ENCODE measurements at places on chromosomes 16 and 17.

GRCh38 chr17:75130632-75131277, 787 bp downstream of the NT5C start:
- DNase-seq, result peak; percentile 34

DNA sequence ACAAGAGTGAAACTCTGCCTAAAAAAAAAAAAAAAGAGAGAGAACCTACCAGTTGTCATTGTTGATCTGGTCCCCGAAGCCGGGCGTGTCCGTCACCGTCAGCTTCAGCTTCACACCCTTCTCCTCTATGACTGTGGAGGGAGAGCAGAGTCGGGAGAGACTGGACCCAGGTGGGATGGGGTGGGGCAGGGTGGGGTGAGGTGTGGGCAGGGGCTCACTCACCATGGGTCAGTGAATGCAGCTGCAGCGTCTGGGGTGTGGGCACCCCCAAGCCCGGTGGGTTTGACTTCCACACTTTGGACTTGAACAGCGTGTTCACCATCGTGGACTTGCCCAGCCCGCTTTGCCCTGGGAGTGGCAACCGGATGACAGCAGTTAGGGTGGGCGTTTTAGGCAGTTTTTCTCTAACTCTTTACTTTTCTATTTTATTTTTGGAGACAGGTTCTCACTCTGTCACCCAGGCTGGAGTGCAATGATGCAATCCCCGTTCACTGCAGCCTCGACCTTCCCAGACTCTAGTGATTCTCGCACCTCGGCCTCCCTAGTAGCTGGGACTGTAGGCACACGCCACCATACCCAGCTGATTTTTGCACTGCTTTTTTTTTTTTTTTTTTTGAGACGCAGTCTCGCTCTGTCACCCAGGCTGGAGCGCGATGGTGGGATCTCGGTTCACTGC, 2.2 kb downstream of the SEPTIN12 start:
- DNase-seq, result no peak

DNA sequence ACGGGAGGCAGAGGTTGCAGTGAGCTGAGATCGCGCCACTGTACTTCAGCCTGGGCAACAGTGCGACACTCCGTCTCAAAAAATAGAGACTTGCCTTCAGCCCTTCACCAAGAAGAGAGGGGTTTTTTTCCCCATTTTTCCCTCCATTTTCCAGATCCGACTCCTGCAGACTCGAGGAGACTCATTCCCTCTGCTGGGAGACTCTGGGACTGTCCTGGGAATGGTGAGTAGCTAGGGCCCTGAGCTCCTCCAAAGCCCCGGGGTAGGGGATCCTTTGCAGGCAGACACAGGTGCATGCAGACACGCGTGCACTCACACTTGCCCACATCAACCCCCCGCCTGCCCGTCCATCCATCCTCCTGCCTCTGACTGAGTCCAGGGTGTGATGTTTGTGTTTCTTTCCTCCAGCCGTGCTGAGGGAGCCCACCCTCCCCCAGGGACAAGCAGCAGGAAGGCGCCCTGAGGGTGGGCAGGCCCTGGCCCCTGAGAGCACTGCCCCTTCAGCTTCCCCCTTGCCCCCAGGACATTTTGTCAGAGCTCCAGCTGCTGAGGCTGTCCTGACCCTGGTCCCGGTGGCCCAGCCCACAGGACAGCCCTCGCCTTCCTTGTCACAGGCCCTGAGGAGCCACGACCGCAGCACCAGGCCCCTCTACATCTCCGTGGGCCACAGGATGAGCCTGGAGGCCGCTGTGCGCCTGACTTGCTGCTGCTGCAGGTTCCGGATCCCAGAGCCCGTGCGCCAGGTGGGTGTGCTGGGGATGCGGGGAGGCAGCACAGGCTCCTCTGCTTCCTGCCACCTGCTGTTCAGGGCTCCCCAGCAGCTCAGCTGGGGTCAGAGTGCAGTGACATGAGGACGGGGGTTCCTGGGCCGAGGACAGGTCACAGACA, 10.2 kb downstream of the ENDOV start:
- DNase-seq, result peak; percentile 68

DNA sequence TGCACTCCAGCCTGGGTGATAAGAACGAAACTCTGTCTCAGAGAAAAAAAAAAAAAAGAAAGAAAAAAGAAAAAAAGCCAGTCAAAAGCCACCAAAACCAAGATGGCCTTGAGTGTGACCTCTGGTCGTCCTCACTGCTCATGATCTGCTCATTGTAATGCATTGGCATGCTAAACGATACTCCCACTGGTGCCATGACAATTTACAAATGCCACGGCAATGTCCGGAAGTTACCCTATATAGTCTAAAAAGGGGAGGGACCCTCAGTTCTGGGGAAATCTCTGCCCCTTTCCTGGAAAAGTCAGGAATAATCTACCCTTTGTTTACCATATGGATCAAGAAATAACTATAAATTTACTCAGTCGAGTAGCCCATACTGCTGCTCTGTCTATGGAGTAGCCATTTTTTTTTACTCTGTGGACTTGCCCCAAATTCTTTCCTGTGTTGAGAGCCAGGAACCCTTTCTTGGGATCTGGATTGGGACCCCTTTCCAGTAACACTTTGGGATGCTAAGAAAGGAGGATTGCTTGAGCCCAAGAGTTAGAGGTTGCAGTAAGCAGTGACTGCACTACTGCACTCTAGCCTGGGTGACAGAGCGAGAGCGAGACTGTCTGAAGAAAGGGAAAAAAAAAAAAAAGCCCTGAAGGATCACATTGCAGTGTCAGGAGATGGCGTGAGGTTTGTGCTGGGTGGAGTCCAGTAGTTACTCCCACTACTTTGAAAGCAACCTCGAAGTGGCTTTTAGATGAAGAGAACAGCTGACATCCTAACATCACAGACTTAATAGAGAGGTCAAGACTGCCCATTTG, 3.7 kb upstream of the TMEM231 start:
- no peak for DNase-seq

DNA sequence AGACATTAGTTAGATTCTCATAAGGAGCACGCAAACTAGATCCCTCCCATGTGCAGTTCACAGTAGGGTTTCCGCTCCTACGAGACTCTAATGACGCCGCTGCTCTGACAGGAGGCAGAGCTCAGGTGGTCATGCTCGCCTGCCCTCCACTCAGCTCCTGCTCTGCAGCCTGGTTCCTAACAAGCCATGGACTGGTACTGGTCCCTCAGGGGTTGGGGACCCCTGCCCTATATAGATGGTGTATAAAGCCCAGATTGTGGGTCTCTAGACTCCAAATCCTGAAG, 52.1 kb upstream of the LYRM9 start:
- DNase-seq, result no peak

DNA sequence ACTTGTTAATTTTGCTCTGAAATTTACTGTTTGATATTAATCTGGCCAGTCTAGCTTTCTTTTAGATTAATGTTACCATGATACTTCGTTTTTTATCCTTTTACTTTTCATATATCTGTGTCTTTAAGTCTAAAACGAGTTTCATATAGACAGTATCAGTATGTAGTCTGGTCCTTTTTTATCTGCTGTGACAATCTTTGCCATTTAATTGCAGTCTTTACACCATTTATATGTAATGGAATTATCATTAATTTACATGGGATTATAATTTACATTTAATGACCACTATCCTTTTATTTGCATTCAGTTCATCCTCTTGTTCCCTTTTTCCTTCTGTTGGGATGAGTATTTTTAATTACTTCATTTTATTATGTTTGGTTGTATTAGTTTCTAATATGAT, 243.5 kb downstream of the PRKCA start:
- DNase-seq, result no peak

DNA sequence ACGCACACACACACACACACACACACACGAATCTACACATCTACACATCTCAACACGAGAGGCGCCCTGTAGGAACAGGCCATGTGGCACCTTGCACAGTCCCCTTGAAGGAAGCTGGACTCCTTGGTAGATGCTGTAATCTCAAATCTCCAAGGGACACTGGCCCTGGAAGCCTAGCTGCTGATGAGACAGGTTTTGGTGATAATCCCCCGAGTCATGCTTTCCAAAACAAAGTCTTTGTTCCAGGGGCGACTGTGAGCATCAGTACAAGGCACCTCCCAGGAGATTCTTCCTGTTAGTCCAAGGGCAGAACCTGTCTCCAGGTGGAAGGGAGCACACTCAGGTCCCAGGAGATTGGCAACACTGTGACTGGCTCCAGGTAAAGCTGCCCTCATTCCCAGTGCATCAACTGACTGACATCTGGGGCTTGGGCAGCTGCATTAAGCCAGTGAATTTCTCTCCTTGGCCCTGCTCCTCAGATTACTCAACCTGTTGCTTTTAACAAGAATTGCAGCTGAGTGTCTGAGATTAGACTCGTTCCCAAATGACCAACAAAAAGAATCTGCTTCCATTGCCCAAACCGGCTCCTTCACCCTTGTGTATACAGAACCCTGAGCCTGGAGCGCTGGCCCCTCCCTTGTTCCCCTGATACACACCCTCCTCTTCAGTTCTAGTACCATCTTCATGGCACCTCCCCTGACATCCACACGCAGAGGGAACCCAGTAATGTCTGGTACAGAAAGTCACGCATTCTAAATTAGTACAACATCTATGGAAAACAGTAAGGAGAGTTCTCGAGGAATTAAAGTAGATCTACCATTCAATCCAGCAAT, 13.9 kb upstream of the TNRC6C start:
- DNase-seq, result no peak

GRCh38 chr17:28926786-28927185, 23.9 kb upstream of the DHRS13 start:
- DNase-seq, result no peak

- DNase-seq, result no peak
These were observed 17.5 kb downstream of the MARCHF10 start for GRCh38 chr17:62790564-62790986.

DNA sequence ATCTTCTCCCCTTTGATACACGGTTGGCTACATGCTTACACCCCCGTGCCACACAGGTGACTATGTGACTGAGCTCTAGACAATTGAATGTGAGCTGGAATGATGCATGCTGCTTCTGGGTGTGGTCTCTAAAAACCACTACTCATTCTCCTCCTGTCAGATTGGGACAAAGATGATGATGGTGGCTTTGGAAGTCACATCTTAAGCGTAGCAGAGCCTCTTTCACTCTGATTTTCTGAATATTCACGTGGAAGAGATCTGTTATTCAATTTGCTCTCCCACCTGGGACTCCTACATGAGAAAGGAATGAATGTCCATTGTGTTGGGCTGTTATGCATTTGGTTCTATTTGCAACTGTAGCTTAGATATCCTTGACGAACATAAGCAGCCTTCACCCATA, 763.6 kb upstream of the EEF2KMT start:
- DNase-seq, result no peak

DNA sequence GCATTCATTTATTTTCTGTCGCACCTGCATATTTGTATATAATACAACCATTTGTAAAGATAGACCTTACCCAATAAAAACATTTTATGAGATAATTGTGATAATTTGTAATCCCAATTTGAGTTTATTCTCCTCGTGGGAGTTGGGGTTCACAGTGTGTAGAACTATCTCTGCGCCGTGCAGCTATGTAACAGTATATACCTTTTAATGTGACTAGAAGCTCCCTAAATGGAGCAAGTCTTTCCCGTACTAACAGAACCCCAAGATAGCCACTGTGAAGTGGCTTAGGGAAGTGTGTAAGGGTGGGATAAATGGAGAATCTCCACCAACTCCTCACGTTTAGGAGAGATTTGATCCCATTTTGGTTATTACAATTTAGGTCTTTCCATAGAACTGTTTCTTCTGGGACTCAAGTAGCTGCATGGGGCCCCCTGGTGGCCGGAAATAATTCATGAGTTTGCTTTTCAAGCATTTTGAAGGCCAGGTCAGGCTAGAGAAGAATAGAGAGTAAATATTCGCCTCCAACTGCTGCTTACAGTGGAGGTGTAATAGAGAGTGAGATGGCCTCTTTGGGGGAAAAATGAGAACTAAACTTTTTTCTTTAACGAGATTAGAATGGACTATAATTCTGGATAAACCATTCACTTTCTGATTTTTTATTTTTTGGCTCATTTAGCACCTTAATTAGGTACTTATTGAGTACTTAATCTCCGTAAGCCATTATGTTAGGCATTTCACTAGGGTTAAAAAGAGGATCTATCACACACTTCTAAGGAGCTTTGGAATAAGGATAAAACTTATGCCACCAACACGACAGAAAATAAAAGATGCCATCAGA, 4.5 kb downstream of the TMEM100 start:
- peak; percentile 42 for DNase-seq

- no peak for DNase-seq
These were observed 40.0 kb downstream of the MRM1 start for GRCh38 chr17:36641331-36641876.

GRCh38 chr17:38685491-38685890, 10.7 kb upstream of the EPOP start:
- no peak for DNase-seq

DNA sequence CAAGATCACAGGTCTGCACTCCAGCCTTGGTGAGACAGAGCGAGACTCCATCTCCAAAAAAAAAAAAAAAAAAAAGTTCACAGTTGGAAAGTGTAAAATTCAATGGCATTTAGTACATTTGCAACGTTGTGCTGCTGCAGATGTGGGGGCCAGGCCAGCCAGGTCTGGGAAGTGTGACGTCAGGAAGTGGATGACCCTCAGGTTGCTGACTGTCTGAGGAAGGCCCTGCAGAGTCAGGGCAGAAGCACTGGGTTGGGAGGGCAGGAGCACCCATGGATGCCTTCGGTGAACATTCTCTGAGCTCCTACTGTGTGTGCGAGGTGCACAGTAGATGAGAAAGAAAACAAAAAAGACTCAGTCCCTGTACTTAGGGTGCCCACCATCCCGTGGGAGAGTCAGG, 12.1 kb upstream of the WFDC1 start:
- no peak for DNase-seq
